H1 (cell line): ENCODE measurements at places on chromosomes 6 and 20. TPM values are rescaled to one million over a fixed set of nuclear protein-coding genes. Genes with fewer than 3 reads are reported as not detected.

Gene PTCRA
- polyA plus RNA-seq, result not detected in 2 replicates

Gene GGTLC1
- not detected in 2 replicates for polyA plus RNA-seq

Gene ZC2HC1B
- polyA plus RNA-seq, result not detected in 2 replicates

Gene PACRG
- 0.17 and 0.44 TPM in 2 replicates for polyA plus RNA-seq

Gene ELOVL2
- polyA plus RNA-seq, result 0.24 and 0.42 TPM in 2 replicates

Gene STMND1
- not detected in 2 replicates for polyA plus RNA-seq

Gene OR2H2
- polyA plus RNA-seq, result not detected in 2 replicates

Gene SLC13A3
- polyA plus RNA-seq, result 12.6 and 15.4 TPM in 2 replicates

Gene ECT2L
- not detected in 2 replicates for polyA plus RNA-seq

Gene RSPO3
- 0.02 TPM in 1 of 2 replicates, not detected in the other for polyA plus RNA-seq

Gene TP53TG5
- polyA plus RNA-seq, result not detected in 2 replicates

Gene BPIFB1
- not detected in 2 replicates for polyA plus RNA-seq

Gene MYL9
- polyA plus RNA-seq, result 26.8 and 33.6 TPM in 2 replicates

Gene CD93
- under 0.01 and 0.02 TPM in 2 replicates for polyA plus RNA-seq
